Activated CD4-positive, CD25-positive, alpha-beta regulatory T cell (primary cell): ENCODE measurements at places on chromosomes 5 and 9.

GRCh38 chr9:84061613-84062193 lies 81.1 kb downstream of the RMI1 start:
- no peak for DNase-seq

- DNase-seq = no peak
Measured at GRCh38 chr9:105854026-105854782, 159.9 kb downstream of the TMEM38B start.

GRCh38 chr5:125236007-125236406 lies 489.6 kb upstream of the ZNF608 start:
- DNase-seq = no peak

- DNase-seq = no peak
Measured at GRCh38 chr9:115921301-115921700, 232.3 kb upstream of the PAPPA start.

DNA sequence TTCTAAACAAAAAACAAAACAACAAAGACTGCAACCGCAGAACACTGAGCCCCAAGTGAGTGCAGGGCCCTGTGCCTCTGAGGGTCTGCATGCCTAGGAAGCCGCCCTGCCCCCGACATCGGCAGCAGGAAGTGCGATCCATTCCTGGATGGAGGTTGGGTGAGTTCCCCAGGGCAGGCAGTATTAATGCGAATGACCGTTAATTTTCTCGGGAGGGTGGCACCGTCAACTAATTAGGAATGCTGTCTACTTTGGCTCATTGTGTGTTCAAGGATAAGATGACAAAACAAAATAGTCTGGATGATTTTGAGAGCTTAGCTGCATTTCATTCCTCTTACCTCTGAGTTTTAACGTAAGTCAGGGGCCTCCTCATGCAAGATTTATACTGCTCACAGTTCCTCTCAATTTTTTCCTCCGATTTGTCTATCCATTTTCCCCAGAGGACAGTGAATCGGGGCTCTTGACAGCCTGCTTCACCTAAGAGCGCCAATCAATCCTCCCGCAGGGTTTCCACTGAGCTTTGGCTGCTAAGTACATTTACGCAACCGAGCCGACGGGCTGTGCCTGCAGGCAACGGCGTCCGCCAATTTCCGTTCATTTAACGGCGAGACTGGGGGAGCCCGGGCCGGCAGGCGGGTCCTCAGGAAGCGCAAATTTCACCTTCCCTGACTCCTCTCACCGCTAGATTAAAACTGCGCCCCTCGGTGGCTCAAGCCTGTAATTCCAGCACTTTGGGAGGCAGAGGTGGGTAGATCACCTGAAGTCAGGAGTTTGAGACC lies 2.9 kb upstream of the NXNL2 start:
- no peak for DNase-seq

DNA sequence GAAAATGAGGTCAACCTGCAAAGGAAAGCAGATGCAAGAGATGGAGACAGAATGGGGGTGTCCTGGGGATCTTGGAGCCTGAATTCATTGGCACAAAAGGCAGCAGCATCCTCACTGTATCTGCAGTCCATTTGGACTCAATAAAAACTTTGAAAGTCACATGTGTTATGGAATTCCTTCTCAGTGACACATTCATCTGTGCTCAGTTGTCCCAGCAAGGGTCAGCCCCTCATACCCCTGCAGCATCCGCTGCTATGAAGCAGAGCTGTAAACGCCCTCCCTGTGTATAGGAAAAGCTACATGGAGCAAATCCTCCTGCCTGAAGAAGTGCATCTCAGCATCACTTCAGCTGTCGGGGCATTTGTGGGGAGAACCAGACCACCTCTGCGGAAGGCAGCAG lies 14.5 kb upstream of the RARS1 start:
- no peak for DNase-seq

DNA sequence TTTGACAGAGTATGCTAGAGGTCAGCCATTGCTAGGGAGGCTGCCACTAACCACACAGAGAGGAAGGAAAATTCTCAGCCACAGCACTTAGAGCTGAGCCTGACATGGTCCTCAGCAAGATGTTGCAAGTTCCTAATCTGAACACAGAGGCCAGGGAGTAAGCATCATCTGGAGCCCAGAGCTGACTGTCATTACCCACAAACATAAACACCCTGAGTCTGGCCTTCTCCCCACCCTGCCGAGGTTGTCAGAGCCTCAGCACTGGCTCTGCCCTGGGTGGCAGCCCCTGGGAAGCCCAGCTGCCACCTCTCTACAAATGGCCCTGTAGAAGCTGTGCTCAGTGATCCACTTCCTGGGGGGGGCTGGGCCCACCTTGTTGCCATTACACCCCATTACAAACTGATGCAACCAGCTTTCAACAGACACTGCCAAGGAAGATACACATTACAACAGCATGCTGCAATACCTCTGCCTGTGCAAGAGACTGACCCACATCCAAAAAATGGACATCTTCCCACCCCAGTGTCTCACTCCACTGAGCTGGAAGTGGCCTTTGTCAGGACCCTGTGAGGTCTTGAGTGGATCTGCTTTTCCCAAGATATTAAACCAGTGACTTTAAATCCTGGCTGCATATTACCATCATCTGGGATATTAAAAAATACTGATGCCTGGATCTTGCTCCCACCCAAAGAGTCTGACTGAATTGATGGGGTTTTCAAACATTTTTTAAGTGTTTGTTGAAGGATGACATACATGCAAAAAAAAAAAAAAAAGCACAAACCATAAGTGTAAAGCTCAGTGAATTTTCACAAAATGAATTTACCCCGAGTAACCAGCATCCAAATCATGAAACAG lies 33.0 kb downstream of the IRF1 start:
- DNase-seq = no peak

DNA sequence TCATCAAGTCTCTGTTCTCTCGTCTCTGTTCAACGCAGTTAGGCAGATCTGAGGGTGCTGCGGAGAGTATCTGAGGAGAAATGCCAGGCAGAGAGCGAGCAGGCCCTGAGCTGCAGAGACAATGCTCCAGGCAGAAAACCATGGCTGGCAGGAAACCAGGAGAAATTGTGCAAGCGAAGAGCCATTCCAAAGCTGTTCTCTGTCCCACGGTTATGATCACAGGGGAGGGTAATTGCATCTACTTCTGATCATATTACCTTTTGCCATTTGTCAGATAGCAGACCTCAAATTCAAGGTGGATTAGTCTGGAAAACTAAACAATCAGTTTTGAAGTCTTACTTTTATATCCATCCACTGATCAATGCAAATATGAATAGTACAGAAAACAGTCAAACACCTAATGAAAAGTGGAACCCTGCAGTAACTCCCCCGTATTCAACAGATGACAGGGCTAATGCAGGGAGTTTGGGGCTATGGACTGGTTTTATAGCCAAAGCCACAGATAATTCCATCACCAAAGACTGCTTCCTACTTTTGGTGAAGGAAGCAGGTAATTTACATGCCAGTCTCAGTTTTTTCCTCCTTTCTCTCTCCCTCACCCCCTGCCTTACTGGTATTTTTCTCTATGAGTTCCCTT lies 228.0 kb downstream of the DCP2 start:
- no peak for DNase-seq

DNA sequence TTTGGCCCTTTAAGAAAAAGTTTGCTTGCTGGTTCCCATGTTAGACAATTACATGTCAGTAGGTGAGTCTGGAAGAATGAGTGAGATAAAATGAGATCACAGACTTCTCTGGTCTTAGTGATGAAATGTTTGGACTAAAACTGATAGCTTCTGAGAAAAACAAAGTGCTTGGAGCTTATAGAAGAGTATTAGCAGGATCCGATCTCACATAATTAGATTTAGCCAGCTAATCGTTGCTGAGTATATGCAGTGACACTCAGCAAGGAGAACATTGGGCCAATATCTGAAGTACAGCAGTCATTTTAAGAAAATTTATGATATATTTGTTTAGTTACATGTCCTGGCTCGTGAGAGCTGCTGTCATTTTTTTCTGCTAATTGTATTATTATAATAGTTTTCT lies 135.8 kb downstream of the SNCAIP start:
- no peak for DNase-seq

DNA sequence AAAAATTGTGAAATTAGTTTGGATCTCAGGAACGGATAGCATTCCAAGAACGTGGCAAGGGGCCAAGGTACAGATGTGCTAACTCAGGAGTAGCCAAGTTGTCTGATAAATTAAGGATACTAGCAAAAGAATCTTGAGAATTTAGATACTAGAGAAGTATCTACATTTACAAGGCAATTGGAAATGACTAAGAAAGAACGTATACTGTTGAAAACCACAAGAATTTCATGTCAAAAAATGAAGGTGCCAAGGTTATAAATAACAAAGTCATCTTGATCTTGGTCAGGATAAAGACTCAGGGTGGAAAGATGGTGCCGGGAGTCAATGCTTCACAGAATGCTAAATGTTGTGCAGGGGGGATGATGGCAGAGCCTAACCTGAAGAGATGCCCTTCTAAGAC lies 19.2 kb downstream of the CAPSL start:
- no peak for DNase-seq

DNA sequence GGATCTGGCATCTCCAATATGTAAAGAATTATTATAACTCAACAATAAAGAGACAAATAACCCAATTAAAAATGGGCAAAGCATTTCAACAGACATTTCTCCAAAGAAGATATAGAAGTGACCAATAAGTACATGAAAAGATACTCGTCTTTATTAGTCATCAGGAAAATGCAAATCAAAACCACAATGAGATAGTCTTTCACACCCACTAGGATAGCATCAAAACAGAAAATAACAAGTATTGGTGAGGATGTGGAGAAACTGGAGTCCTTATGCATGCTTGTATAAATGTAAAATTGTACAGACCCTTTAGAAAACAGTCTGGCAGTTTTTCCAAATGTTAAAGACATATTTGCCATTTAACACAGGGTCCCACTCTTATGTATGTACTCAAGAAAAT lies 39.1 kb upstream of the ITGA1 start:
- DNase-seq = no peak

- DNase-seq = no peak
Measured at GRCh38 chr5:121967187-121967586, 5.4 kb downstream of the SRFBP1 start.

GRCh38 chr5:94745786-94746730 lies 127.6 kb downstream of the SLF1 start:
- no peak for DNase-seq

DNA sequence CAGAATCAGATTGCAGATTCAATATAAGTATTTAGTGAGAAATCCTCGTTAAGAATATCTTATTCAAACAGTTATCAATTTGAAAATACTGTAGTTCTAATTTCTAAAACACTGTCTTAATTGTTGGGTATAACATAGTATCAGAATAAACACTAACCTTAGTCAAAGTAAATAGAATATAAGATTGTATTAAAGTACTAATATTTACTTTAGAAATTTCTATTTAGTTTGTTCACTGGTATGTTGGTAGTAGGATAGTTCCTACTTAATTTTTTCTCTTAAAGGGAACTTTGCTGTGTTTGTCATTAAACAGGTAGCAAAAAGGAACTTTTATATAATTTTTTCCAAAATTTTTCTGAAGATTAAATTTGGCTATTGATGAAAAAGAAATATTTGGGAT lies 42.3 kb downstream of the FAM174A start:
- DNase-seq = no peak
